Esophagus squamous epithelium (tissue), 5 donors: ENCODE measurements at places on chromosomes 3 and 15.

- DNase-seq, result no peak
These were observed 120.0 kb upstream of the FRMD4B start for GRCh38 chr3:69505770-69506407.

DNA sequence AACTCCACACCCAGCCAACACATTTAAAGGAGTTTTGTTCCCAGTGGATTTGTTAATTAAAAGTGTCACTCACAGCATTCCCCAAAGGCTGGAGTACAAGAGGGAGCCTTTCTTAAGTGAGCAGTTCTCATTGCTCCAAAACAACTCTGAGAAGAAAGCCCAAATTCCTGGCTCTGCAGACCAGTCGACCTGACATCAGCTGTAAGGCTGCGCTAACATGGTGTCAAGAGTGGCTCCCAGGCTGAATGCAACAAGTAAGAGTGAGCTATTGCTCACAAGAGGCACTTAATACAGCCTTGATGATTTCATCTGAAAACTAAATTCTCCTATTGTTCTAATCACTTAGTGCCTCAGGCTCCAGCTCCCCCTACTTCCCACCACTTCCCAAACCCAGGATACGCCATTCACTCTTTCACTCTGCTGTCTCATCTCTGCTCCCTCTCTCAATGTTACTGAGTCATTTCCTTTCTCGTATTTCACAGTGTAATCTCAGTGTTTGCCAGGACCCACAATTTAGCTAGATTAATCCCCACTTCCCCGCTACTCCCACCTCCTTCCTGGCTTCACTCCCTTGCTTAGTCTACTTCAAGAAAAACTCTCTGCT is 81.8 kb downstream of the WWTR1 start:
- no peak for DNase-seq

GRCh38 chr15:71699977-71700376 is 110.4 kb upstream of the NR2E3 start:
- no peak for DNase-seq

DNA sequence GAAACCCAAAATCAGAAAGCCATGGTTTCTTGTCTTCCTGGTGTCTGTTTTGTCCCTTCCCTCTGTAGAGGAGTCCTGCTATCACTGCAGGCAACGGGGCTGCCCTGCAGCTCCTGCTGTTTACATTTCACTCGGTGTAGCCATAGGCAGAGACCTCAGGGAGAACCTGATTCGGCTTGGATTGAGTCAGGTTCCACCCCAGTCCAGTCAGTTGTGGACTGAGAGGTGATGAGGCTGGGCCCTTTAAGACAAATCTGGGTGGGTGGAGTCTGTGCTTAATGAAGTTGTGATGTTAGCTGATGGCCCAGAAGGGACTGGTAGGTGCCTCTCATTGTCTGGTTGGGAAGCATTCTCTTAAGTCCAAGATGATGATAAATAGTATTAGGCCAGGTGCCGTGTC is 35.7 kb downstream of the FLNB start:
- DNase-seq, result no peak

GRCh38 chr3:149443545-149443912 is 31.0 kb upstream of the TM4SF4 start:
- no peak for DNase-seq

GRCh38 chr3:19155375-19155774 is 7.1 kb downstream of the KCNH8 start:
- no peak for DNase-seq

- no peak for DNase-seq
These were observed 101.5 kb downstream of the MYRIP start for GRCh38 chr3:39910826-39911464.
